ENCODE measurements at places on chromosomes 3 and 15.

- no peak for DNase-seq
Measured at GRCh38 chr3:30286007-30286669, 320.3 kb upstream of the TGFBR2 start.

DNA sequence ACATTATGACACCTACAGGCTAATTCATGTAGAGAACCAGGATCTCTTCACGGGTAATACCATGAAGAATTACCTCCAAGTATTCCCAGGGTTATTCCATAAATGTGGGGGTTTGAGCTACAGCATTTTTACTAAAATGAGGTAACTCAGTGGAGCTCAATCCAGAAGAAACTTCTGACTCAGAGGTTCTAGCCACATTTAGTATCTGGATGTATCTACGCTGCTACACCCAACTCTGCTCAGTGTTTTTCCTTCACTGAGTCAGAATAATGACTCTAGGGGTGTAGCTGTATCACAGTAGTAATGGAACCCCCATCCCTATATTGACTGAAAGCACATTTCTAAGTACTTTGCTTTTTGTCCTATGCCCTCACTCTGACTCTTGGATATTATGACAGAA is 52.4 kb downstream of the COPS2 start:
- no peak for DNase-seq

- no peak for DNase-seq
Measured at GRCh38 chr15:94395640-94396039, 164.3 kb downstream of the MCTP2 start.

- no peak for DNase-seq
Measured at GRCh38 chr3:17081520-17081919, 196.8 kb downstream of the PLCL2 start.

DNA sequence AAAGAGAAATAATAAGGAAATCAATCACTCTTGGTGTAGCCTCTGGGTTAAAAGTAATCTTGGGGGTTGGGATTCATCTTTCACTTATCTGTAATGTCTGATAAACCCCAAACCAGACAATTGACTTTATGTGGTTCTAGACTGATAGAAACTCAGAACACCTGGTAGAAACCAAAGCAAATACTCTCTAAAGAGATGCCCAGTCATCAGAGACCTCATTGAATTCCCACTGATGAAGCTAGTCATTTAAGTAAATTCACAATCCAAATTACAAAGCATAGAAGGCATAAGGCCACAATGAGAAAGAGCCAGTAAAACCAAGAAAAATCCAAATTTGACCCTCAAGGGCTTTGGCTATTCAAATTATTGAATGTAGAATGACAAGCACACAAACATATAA is 250.6 kb downstream of the MBNL1 start:
- no peak for DNase-seq

DNA sequence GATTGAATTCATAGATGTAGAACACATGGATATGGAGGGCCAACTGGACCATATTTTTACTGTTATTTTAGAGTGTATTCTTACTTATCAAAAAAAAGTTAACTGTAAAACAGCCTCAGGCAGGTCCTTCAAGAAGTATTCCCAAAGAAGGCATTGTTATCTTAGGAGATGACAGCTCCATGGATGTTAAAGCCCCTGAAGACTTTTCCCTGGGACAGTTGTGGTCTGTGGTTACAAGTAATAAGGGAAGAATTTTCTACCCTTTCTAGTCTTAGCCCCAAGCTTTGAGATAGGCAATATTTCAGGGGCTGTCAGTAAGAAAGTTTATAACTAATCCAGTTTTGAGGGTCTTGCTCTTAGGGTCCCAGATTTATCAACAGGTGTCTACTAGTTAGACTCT is 62.5 kb downstream of the LRRC49 start:
- DNase-seq, result no peak

DNA sequence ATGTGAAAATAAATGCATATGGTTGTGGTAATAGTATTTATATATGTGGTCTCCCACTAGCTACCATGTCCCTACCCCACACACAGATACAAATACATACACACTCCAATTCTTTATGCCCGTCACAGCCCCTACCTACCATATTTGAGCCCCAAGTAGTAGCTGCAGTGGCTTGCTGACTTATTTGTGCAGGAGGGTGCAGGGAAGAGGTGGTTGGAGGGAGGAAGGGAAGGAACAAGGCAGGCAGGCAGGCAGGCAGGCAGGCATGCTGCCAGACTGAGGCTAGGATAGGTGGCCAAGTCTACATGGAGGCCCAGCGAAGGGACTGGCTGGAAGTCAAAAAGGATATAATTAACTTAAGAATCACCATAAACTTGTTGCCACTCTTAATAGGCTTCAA is 82.9 kb downstream of the SCN11A start:
- DNase-seq, result no peak
